ENCODE measurements at places on chromosomes 3 and 15.

DNA sequence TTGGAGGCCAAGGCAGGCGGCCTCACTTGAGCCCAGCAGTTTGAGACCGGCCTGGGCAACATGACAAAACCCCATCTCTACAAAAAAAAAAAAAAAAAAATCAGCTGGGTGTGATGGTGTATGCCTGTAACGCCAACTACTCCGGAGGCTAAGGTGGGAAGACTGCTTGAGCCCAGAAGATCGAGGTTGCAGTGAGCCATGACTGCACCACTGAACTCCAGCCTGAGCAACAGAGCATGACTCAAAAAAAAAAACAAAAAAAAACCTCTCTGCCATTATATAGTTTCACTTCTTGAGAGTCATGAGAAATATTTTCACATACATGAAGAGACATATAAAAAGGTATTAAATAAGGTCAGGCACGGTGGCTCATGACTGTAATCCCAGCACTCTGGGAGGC lies 45.9 kb upstream of the CP start:
- DNase-seq = no peak

GRCh38 chr3:88936831-88937230 lies 170.6 kb upstream of the EPHA3 start:
- no peak for DNase-seq

DNA sequence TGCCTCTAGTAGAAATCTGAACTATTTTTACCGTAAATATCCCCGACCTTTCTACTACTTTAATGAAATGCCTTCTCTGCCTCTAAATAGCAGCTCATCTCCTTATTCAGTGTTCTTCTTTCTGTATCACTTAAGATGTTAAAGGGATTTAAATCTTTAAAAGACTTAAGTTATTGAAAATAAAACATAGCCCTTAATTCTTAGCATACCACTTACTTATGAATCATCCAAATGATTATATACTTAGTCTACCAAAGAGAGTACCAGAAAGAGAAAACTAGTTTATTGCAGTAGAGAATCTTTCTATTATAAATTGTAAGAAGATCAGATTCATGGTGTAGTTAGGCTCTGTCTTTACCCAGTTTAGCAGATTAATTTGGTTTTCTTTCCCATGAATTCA lies 802.0 kb downstream of the TBL1XR1 start:
- no peak for DNase-seq

DNA sequence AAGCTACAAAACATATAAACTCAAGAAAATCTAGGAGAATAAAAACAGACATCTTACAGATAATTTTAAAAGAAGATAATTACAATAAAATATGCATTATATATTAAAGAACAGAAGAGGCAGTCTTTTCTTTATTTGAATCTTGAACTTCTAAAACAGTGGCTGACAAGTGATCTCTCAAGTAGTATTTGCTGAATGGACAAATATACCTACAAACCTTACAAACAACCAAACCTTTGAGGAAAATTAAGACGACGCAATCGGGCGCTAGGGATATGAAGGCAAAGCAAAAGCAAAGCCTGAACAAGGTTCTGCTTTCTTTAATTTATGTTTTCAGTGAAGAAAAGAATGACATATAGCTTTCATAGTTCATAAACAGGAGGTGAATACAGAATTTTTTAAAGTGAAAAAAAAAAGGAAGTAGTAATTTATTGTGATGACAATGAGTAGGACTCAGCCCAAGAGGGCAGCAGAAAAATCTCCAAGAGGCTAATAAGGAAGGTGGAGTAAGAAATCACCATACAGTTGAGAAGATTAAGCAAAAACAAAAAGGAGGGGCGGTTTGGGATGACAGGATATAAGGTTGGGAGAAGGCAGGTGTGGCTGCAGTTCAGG lies 347.8 kb downstream of the TBC1D5 start:
- no peak for DNase-seq

GRCh38 chr3:66476852-66477381 lies 23.9 kb downstream of the LRIG1 start:
- DNase-seq = no peak

DNA sequence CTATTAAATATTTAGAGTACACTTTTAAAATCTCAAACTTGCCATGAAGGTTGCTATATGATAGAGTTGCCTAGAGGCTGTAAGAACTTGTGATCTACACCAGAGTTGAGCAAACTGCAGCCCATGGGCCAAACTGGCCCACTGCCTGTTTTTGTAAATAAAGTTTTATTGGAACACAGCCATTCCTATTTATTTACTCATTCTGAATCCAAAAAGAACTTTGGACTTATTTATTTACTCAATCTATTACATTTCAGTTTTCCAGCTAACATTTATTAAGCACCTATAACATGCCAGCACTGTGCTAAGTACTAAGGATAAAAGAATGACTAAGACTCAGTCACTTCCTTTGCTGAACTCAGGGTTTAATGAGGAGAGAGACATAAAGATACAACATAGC lies 403.6 kb downstream of the ERC2 start:
- DNase-seq = no peak

GRCh38 chr3:152356870-152357276 lies 88.1 kb downstream of the MBNL1 start:
- no peak for DNase-seq

DNA sequence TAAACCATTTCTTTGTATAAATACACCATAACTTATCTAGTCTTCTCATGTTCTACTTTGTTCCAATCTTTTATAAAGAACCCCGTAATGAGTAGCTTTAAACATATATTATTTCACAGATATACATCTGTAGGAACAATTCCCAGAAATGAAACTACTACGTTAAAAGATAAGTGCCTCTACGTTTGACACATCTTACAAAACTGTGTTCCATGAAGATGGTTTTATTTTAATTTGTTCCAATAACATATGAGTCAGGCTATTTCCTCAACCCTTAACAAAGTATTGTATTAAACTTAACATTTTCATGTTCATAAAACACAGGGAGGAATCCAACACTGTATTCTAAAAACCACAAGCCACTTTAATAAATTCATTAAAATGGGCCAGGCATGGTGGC lies 52.9 kb downstream of the TRPM7 start:
- DNase-seq = no peak

- no peak for DNase-seq
Measured at GRCh38 chr3:13494463-13495350, 14.6 kb downstream of the HDAC11 start.

DNA sequence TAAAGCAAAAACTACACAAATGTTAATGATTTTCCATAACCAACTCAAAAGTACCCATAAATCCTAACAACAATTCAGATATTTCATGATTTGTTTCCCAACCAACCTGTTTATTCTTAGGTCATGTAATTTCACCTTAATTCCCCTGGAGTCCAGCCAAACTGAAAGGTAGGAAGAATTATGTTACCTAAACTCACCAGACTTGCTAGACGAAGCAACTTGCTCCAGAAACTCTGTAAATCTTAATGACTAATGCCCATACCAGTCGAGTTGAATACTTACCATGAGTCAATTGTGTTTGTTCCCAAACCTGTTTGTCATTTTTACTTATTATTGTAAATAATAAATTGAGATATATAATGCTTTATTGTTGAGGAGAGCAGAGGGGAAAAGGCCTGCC lies 1030.0 kb downstream of the TBL1XR1 start:
- DNase-seq = no peak

- peak; percentile 3 for DNase-seq
Measured at GRCh38 chr15:89361451-89362202, 27.0 kb upstream of the POLG start.

GRCh38 chr3:35832140-35832571 lies 192.8 kb downstream of the ARPP21 start:
- DNase-seq = no peak

GRCh38 chr3:73540969-73541740 lies 83.6 kb downstream of the PDZRN3 start:
- DNase-seq = no peak

- no peak for DNase-seq
Measured at GRCh38 chr3:4736284-4736861, 242.9 kb upstream of the BHLHE40 start.

- no peak for DNase-seq
Measured at GRCh38 chr3:23051240-23052140, 151.6 kb upstream of the UBE2E2 start.

GRCh38 chr3:189195302-189195701 lies 23.5 kb downstream of the TPRG1 start:
- DNase-seq = no peak

- DNase-seq = no peak
Measured at GRCh38 chr3:5729852-5730251, 542.3 kb downstream of the EDEM1 start.

DNA sequence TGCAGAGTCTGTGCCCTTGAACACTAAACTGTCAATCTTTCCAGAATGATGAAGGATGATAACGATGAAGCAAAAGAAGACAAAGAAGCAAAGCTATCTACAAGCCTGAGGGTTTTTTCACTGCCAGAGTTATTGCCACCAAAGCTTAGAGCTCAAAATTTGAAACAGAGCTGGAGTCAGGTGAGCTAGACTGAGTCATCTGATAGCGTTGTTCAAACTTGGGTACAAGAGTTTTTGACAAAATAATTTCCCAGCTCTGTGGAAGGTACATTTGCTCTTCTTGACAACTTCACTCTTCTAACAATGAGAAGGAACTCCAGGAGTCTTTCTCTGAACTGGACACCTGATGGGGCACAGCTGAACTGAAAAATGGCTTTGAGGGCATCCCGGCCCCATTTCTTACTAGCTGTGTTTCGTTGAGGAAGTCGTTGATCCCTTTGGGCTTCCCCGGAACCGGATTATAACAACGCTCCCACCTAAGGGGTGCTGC lies 715 bp downstream of the MCCC1 start:
- DNase-seq = no peak

DNA sequence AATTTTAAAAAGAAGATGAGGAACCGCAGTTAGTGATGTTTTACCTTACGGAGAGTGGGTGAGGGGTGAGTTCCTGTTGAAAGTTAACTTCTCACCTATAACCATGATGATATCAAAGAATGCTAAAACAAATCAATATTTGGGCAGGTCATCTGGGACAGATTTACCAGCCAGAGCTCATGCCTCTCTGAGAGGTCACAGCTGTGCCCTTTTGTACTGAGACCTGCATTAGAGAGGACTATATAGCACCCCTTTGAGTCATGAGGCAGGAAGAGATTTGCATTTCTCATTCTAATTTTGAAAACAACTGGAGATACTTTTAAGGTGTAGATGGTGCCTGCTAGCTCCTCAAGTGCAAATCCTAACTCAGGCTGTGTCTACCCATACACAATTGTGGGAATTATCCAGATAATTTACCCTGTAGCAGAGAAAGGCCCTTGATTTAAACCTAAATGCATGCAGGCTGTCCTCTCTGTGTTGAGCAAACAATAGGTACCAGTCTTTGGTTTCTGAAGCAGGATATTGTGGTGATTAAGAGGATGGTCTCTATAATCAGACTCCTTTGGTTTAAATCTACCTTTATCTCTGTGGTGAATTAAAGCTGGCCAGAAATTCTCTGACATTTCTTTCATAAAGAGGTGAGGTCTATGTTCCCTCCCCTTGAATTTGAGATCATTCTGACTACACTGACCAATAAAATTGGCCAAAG lies 5.8 kb upstream of the TM4SF4 start:
- no peak for DNase-seq

DNA sequence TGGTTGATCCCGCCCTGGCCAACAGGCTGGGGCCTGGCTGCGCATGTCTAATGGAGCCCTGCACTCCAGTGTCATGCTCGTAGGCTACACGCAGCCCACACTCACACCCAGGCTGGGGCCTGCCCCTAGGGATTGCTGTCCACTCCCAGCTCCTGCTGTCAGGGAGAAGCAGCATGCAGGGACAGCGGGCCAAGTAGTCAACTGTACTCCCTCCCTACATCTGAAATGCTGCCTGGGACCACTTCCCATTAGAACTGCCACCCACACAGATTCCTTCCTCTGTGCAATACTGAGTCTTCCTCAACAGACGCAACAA lies 16.1 kb downstream of the ALS2CL start:
- no peak for DNase-seq

GRCh38 chr3:1468145-1468544 lies 375.3 kb downstream of the CNTN6 start:
- DNase-seq = no peak

GRCh38 chr15:76204109-76204845 lies 107.0 kb downstream of the ETFA start:
- DNase-seq = no peak

GRCh38 chr3:112413074-112413473 lies 80.1 kb downstream of the CD200 start:
- DNase-seq = no peak

- no peak for DNase-seq
Measured at GRCh38 chr3:59810606-59811005, 760.8 kb upstream of the CFAP20DC start.

Measured in fibroblast of skin of left biceps (primary cell).